ENCODE measurements at places on chromosomes 11 and 22.
A peak's percentile ranks its signal among the peaks of the same experiment; 100 is the strongest.

GRCh38 chr11:120228794-120229384 lies 11.1 kb upstream of the POU2F3 start:
- no peak for DNase-seq

DNA sequence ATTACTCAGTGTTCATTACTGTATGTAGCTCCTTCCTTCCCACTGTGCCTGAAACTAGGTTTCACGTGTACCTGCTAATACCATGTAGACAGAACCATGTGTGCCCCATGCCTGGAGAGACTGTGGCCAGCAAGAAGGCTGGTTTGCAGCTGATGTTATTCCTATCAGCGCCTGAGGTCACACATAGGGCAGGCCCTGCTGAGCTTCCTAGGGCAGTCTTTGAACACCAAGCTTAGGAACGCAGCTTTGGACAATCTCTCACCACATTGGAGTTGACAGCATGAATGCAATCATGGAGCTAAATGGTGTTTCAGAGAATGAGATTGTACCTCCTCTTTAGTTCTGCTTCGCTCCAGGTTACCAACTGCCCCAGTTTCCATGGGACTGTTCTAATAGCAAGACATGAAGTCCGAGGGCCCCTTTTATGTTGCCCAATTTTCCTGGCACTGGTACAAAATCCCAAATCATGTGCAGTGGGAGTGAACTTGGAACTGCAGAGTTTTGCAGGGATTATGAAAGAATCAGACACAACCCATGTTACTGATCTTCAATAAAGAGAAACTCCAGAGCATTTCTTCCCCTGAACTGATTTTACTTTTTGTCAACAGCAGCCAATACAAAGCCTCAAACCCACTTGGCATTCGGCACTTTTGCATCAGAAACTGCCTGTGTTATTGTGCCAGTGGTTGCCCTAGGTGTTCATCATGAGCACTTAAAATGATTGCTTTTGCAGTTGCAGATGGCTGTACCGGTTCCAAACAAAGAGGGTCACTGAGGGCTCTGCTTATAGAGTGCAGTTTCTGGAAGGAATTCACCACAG lies 154.2 kb upstream of the TTC12 start:
- DNase-seq = no peak

GRCh38 chr11:47395223-47396048 lies 13.0 kb upstream of the SLC39A13 start:
- no peak for DNase-seq

DNA sequence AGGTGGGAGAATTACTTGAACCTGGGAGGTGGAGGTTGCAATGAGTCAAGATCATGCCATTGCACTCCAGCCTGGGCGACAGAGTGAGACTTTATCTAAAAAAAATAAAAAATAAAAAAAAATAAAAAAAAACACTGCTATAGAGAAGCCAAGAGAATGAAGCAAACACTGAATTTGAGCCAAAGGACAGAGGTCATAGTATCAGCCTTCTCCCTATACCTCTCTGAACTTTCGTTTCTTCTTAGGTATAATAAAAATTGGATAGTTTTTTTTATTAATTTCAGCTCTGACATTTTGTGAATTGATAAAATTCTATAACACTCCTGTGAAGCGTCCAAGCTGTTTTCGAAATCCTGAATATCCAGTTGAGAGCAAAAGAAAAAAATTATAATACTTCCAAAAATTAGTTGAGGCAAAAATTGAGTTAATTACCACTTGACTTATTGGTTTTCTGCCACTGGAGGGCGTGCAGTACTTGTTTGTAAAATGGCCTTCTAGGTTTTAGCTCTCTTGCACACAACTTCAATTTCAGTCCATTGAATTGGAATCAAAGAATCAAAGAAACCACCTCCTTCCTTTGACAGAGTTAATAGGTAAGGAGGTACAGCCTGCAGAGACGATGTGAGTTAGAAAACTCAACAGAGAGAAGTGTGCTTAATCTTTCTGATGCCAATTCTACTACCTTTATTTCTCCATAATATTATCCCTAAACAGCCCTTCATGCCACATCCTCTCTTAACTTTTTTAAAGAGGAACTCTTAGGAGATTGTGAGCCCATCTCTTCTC lies 143.2 kb downstream of the BBOX1 start:
- no peak for DNase-seq

- peak; percentile 21 for DNase-seq
Measured at GRCh38 chr11:777288-778255, at the start of gene GATD1. Gene GATD1, minus strand, starts transcription at chr11:777487. Its CDS starts 25 bp downstream, at chr11:777462.

GRCh38 chr22:47120399-47120798 lies 357.9 kb downstream of the TBC1D22A start:
- no peak for DNase-seq

DNA sequence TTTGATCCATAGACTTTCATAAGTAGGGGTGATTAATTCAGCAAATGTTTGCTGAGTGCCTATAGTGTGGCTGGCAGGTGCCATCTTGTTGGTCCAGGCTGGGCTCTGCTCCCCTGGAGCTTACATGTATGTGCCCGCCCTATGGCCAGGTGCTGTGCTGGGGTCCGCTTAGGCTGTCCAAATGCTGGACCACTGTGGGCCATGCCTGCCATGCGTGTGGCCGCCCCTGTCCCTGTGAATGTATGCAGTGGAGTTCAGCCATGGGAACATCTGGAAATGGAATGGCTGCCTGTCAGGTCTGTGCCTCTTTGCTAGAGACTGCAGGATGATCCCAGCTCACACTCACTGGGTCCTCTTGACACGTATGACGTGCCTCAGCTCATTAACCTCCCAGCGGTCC lies 594.6 kb downstream of the TBC1D22A start:
- no peak for DNase-seq

All from GM04503 (cell line).